ENCODE measurements at places on chromosomes 5 and 9.

DNA sequence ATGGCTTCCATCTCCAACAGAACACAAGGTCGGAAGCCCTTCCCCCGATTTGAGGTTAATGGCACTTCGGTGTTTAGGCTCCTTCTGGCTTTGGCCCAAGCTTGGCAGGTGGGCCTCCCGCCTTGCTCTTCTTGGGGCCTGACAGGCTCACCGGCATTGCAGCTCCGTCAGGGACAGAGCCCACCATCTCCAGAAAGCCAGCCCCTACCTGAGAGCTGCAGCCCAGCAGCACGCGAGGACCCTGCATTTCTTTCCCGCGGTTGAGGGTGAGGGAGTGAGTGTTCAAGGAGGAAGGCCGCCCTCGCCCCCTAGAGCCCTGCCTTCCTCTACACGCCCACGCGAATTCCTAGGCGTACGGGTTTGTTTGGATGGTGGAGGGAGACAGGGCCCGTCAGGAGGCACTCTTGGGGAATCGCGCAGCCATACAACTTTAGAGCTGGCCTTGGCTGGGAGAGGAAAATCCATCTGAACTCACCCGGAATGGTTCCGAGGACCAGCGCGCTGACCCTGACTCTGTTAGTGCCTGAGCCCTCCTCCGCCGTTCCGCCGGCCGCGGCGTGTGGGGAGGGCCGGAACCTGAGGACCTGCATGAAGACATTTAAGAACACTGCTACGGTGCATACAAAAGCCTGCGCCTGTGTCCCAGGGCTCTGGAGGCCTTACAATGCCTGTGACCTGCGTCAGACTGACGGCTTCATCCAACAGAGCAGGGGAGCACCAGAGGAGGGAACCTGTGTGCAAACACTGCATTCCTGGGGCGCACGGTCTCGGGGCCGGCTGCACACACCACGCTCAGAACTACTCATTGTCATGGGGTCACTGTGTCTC, 73.8 kb downstream of the MRPL36 start:
- no peak for DNase-seq

GRCh38 chr5:116509483-116510244, 65.0 kb downstream of the SEMA6A start:
- no peak for DNase-seq

GRCh38 chr5:66157046-66157445, 12.9 kb downstream of the SREK1 start:
- DNase-seq: no peak

GRCh38 chr9:114221706-114222465, 66.5 kb downstream of the COL27A1 start:
- DNase-seq: no peak

DNA sequence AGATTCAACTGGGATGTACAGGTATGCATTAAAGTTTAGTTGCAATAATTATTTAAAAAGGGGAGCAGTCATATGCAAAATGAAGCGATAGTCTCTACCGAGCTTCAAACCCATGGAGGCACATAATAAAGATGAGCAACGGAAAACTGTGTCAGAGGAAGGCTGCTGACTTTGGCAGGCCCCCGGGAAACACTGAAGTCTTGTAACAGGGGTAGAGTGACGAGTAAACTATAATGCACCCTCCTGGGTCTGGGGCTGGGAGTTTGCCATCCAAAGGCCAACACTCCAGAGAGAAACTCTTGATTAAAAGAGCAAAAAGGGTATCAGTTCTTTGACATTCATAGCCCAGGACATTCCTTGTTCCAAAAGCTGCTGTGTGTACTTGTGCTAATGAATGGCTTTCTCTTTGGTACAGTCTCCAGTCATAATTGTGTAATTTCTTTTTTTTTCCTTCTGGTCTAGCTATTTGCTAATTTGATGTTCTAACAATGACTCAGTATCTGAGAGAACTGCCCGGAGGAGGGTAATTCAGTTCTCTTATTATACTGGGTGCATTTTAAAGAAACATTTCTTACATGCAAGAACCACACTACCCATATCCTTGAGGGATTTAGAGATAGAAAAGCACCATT, 59.2 kb downstream of the TNC start:
- DNase-seq: no peak

DNA sequence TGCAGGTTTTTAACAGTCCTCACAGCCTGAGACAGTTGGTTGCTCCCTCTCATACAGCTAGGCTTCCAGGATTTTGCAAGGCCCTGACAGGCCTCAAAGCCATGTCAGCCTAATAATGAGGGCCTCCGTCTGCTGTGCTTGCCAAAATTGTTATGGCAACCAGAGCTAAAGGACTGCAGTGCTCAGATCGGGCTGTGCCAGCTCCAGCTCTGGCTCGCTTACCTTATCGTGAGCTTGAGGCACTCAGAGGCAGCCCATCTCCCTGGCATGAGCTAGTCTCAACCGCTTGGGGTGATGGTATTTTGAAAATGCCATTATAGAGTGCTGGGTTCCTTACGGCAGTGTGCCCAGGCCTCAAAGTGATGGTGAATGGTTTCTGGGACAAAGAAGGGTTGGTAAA, 8.4 kb downstream of the MTAP start:
- no peak for DNase-seq

DNA sequence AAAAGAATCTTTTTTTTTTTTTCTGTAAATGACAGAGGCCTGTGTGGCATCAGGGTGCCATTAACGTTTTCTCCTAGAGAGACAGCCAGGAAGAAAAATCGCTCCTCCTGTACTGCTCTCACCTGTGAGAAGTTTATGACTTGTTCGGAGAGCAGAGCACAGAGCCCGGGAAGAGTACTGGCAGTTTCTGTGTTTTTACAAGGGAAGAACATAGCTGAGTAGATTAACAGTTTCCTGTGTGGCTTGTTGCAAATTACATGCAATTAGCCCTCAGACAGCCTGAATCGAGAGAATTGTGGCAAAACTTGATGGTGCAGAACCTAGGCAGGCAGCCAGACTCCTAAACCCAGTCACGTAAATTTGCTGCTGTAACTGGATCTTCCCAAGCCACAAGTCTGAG, 32.1 kb downstream of the PRKACG start:
- DNase-seq: no peak

- DNase-seq: peak; percentile 25
These were observed at the start of gene TNFSF15 for GRCh38 chr9:114805670-114806525. Gene TNFSF15 (minus strand): TSS chr9:114806039. CDS start chr9:114806012, 27 bp downstream.

DNA sequence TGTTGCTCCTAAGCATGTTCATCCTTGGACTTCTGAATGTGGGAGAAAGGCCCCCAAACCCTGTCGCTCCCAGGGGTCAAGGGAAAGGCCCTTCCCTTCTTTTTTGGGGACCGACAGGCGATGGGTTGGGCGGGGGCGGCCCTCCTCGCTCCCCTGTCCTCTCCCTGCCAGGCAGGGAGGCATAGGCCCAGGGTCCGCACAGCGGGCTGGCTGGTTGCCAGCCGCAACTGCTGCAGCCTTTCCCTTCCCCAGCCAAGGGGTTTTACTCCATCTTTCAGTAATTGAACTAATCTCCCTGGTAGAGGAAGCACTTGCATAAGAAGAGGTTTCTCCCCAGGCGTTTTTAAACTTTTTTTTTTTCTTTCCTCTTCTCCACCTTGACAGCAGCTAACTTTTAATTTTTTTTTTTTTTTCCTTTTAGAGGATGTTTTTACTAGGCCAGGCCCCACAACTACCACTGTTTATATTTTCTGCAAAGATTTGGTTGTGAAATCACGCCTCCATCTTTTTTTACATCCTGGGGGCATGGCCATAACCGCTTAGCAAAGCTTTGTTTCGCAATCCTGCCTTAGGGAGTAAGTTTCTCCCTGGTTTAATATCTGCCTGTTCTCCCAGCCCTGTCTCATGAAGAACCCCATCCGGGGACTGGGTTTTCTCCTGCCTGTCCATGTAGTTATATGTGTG, 216.9 kb upstream of the ZNF608 start:
- DNase-seq: no peak

Data from CD4-positive, alpha-beta T cell treated with Interleukin-4 for 1 hour (primary cell).